ENCODE measurements at places on chromosomes 4 and X. TPM values are rescaled to one million over a fixed set of nuclear protein-coding genes. Genes with fewer than 3 reads are reported as not detected.

COL25A1 gene
- not detected for total RNA-seq

MTNR1A gene
- total RNA-seq = not detected

RASL11B gene
- 0.14 TPM for total RNA-seq

MAGEC2 gene
- total RNA-seq = not detected

SPATA4 gene
- 0.16 TPM for total RNA-seq

NHS gene
- total RNA-seq = 1.2 TPM

EVC2 gene
- 0.16 TPM for total RNA-seq

PDE6B gene
- 16.6 TPM for total RNA-seq

GPR34 gene
- total RNA-seq = 0.23 TPM

RNF212 gene
- total RNA-seq = 3.5 TPM

USP17L15 gene
- not detected for total RNA-seq

CLIC2 gene
- total RNA-seq = not detected

STBD1 gene
- not detected for total RNA-seq

UGT2B28 gene
- total RNA-seq = not detected

S100G gene
- not detected for total RNA-seq

QRFPR gene
- total RNA-seq = not detected

CLGN gene
- not detected for total RNA-seq

MAGED4 gene
- total RNA-seq = 0.41 TPM

SPOCK3 gene
- total RNA-seq = not detected

DBET gene
- not detected for total RNA-seq

FGA gene
- not detected for total RNA-seq

TMEM271 gene
- not detected for total RNA-seq

SASH3 gene
- total RNA-seq = 82.7 TPM

RTL3 gene
- not detected for total RNA-seq

TXK gene
- total RNA-seq = 16.4 TPM

SPARCL1 gene
- not detected for total RNA-seq

EGF gene
- not detected for total RNA-seq

UGT2B7 gene
- not detected for total RNA-seq

HTN1 gene
- not detected for total RNA-seq

KLHL13 gene
- 1.4 TPM for total RNA-seq

GSX2 gene
- total RNA-seq = not detected

MEPE gene
- not detected for total RNA-seq

SPANXN3 gene
- total RNA-seq = not detected

CHRNA9 gene
- total RNA-seq = not detected

TRIM75 gene
- total RNA-seq = not detected

NAP1L3 gene
- total RNA-seq = 2.1 TPM
